SHP77 treated with DMSO at 0.1 percent for 48 hours (cell line): ENCODE measurements at places on chromosomes 11 and 22.

- DNase-seq: no peak
These were observed 31.7 kb upstream of the TEF start for GRCh38 chr22:41350087-41350486.

DNA sequence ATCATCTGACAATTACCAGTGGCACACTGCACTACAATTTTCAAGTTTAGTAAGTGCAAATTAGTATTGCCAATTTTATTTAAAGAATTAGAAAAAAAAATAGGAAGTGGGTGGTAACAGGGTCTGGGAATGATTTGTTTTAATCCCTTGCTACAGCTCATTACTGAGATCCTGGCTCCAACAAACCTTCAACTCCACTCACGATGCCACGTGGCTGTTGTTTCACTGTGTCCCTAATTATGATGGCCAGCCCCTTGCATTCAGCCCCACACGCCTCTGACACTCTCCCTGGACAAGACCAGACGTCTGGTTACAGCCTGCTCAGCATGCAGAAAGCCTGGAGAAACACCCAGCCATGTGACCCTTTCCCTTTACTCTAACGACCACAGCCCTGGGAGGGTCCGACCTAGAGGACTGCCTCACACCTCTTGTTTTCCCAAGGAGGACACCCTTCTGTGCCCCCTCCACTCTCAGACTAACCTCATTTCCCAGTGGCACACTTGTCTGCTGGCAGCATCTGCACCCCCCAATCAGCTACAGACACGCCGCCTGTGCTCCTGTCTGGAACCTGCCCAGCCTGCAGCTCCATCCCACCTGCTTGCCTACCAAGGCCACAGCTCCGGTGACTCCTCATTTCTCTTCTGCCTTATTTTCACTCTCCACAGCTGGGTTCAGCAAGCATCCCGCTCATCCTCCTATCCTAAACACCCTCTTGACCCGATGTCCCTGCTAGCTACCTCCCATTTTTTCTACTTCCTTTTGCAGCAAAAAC is 18.5 kb upstream of the SLC25A1 start:
- DNase-seq: no peak

DNA sequence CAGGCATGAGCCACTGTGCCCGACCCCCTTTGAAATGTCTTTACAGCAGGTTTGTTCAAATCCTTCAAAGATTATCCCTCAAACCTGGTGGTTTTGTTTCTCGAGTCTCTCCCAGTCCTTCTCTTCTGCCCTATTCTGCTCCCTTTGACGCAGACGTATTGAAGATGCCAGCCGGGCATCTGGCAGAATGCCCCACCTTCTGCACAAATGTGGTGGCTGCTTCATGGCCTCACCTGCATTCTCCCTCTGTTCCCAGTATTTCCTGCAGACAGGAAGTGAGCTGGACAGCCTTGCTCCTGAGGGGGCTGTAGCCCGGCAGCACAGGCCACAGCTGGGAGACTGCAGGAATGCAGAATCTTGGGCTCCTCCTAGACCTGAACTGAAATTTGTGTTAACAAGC is 4.8 kb upstream of the NAP1L4 start:
- DNase-seq: no peak

GRCh38 chr11:10476342-10476741 is 21.3 kb downstream of the AMPD3 start:
- no peak for DNase-seq

DNA sequence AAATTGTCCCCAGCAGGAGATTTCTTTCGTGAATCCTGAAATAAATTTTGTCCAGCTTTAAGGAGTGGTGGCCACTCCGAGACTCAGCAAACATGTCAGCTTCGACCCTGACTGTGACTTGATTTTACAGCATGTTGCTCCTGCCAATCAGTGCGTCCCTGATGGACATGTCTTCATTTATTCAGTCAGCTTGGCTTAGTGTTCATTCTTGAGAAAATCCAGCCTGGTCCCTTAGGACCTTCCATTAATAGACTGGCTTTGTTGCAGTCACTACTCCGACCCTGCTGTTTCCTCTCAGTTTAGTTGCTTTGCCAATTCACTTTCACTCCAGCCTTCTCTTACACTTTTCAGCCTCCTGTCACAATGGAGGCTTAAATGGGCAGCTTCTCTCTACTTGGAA is 30.5 kb downstream of the TMPRSS5 start:
- no peak for DNase-seq

DNA sequence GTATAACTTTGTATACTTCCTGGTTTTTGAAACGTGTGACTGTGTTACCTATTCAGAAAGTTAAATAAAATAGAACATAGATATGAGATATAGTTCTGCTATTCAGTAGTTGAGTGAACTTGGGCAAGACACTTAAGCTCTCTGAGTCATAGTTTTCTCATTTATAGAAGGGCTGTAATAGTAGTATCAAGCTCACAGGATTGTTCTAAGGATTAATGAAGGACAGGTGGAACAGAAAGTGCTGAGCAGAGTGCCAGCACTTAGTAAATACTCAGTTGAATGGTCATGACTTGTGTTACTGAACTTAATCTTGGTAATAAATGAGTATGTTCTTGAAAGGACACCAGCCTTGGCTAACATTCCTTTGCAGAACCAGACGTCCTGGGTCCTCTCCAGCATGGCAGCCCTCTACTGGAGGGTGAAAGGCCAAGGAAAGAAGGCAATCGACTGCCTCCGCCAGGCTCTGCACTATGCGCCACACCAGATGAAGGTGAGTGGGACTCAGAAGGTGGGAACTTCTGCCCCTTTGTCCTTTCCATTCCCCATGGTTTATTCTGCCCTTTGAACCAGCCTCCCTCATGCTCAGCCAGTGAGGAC is 131.2 kb downstream of the TTC17 start:
- DNase-seq: no peak

GRCh38 chr11:74311352-74311926 is at the start of gene P4HA3:
P4HA3 (minus strand) TSS chr11:74311640; CDS start chr11:74311611, 29 bp downstream.
- DNase-seq: no peak

DNA sequence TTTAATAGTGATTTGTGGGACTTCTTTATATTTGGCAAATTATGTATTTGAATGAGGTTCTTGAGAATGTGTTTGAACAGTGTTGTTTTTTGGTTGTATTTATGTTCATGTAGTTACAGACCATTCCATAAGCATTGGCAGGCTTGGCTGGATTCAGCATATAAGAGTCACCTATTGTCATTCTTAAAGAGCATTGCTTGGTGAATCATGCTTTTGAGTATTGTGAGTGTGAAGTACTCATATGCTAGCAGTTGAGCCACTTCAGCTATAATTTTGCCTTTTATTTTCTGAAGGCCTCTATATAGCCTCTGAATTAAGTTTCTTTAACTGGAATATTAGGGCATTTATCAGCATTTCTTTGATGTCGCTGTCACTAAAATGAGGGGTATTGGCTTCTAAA is 110.0 kb upstream of the GAL start:
- no peak for DNase-seq

- no peak for DNase-seq
These were observed 386.8 kb downstream of the INSC start for GRCh38 chr11:15501566-15501965.

DNA sequence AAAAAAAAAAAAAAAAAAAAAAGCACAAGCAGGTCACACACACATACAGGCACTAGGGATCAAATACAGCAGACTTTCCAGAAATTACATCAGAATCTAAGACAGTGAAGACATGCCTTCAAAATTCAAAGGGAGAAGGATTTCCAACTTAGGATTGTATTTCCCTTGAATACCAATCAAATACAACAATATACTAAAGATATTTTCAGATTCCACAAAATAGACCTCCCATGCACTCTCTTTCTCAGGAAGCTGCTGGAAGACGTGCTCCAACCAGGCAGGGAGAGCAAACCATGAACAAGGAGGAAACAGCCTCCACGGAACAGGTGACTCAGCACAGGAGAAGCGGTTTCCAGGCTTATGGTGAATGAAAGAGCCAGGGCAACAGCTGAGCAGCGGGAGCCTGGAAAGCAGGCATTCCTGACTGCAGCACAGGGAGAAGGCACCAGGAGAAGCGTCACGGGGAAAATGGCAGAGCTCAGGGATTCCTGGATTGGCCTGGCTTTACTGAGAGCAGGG is 32.0 kb downstream of the TMEM184B start:
- DNase-seq: peak; percentile 16

- DNase-seq: no peak
These were observed 34.5 kb downstream of the CTSC start for GRCh38 chr11:88303037-88303436.

GRCh38 chr11:134272381-134273316 is 3.5 kb upstream of the GLB1L3 start:
- DNase-seq: peak; percentile 5

DNA sequence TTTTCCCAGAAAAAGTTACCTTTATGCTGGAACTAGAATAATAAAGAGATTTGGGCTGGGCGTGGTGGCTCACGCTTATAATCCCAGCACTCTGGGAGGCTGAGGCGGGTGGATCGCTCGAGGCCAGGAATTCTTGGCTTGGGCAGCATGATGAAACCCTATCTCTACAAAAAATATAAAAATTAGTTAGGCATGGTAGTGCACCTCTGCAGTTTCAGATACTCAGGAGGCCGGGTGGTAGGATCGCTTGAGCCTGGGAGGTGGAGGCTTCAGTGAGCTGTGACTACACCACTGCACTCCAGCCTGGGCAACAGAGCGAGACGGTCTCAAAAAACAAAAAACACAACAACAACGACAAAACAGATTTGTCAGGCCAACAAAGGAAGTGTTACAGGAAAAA is 119.3 kb upstream of the OR9Q1 start:
- DNase-seq: no peak

- no peak for DNase-seq
These were observed 180.0 kb downstream of the WNT11 start for GRCh38 chr11:76026281-76026680.

GRCh38 chr11:20275987-20276965 is 87.2 kb upstream of the HTATIP2 start:
- DNase-seq: no peak

GRCh38 chr11:104928811-104929210 is 30.6 kb upstream of the CASP12 start:
- no peak for DNase-seq

GRCh38 chr11:2898366-2899079 is 12.9 kb upstream of the CDKN1C start:
- no peak for DNase-seq

DNA sequence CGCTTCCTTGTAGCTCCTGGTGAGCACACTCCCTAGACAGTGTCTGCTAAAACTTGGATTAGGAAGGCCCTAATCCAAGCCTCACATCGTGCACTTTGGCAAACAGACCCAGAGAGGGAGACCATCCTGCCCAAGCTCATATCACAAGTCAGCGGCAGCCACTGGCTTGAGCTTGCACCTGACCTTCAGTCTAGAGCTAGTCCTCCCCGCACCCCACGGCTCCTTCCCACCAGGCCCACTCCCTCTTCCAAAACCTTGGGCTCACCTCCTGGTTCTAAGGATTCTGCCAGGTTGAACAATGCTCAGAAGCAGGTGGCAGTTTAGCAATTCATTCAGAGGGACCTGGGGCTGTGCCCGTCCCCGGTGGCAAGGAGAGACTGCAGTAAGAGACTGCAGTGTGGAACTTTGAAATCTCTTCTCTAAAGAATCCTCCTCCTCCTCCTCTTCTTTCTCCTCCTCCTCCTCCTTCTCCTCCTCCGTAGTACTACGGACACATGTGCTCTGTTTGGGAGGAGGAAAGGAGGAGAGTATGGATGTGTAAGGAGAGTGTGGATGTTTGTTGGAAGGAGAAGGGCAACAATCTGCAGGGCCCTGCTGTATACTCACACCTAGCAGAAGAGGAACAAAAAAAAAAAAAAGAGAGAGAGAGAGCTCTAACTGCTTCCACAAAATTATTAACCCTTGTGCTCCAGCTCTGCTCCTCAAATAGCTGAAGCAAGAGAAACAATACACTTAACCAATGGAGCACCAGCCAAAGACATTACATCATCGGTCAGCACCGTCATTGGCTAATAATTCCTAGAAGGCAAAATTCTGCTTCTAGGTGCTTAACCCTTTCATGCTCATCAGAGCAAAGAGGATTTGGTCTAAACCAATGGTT is 6.0 kb downstream of the SYN3 start:
- DNase-seq: no peak

DNA sequence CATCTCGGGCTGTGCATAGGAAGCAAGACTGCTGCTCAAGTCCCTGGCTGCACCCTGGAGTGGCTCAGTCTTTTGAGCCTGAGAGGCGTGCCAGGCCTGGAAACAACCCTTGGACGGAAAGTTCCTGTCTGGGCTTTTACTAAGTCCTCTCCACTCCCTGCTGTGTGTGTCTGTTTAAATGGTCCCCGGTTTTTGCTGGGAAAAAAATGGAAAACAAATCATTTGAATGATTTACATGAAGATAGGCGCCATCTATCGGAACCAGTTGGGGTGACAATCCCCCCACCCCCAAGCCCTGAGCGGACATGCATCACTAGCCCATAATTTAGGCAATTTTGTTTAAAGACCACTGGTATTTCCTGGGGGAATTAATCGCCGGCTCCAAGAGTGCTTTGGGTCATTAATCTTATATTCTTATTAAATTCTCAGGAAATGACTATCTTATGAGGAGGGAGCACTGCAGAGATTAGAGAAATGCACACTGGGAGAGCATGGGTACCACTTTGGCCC is 2.7 kb upstream of the GAB2 start:
- DNase-seq: peak; percentile 85

DNA sequence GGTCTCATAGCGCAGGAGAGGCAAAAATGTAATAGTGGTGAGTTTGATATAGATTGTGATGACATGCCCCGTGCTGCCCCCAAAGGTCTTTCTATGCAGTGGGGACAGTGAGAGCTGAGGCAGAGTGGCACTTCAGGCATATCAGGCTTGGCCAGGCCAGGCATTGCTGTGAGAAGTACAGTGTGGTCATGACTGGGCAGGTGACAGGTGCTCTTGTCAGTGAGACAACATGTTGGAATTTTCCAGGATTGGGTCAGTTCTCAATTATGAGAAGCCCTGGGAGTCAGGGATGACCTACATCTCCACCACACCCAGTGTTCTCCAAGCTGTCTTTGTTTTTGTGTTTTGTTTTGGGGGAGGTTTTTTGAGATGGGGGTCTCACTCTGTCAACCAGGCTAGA is 3.7 kb downstream of the SNAP29 start:
- no peak for DNase-seq

- DNase-seq: no peak
These were observed 2.5 kb upstream of the RCN1 start for GRCh38 chr11:32088117-32088941.

- DNase-seq: no peak
These were observed 4.2 kb downstream of the LMO1 start for GRCh38 chr11:8259306-8259959.

DNA sequence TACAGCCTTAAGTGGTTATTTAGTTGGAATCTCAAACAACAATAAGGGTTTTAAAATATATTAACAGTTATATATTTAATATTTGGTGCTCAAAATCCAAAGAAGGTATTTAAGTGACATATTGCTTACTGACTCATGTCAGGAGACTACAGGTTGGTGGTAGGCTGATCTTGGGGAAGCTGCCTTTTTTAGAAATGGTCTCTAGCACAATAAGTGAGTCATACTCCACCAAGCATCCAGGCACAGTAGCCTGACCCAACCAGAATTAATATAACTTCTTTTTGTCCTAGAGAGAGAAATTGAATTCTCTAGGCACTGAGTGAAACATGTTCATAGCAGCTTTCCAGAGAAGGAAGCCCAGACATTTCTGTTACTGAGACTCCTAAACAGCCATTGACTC is 868.5 kb upstream of the TENM4 start:
- DNase-seq: no peak

- DNase-seq: no peak
These were observed 3.3 kb upstream of the GCAT start for GRCh38 chr22:37804352-37804880.
